Vein endothelial cell (primary cell): ENCODE measurements at places on chromosomes 2 and 18. TPM values are rescaled to one million over a fixed set of nuclear protein-coding genes. Genes with fewer than 3 reads are reported as not detected.

FBXO36 gene
- 2.4 and 2.6 TPM in 2 replicates for total RNA-seq

FEV gene
- not detected in 2 replicates for total RNA-seq

TRIB2 gene
- total RNA-seq: 32.2 and 64.7 TPM in 2 replicates

IL1RL1 gene
- total RNA-seq: 11.1 and 31.0 TPM in 2 replicates

PLGLB2 gene
- 1.5 and 2.0 TPM in 2 replicates for total RNA-seq

CDK5R2 gene
- not detected in 2 replicates for total RNA-seq

DSG2 gene
- 0.19 TPM in 1 of 2 replicates, not detected in the other for total RNA-seq

DPP4 gene
- 10.3 and 16.0 TPM in 2 replicates for total RNA-seq
